ENCODE measurements at places on chromosomes 3 and 15.
A peak's percentile ranks its signal among the peaks of the same experiment; 100 is the strongest.

DNA sequence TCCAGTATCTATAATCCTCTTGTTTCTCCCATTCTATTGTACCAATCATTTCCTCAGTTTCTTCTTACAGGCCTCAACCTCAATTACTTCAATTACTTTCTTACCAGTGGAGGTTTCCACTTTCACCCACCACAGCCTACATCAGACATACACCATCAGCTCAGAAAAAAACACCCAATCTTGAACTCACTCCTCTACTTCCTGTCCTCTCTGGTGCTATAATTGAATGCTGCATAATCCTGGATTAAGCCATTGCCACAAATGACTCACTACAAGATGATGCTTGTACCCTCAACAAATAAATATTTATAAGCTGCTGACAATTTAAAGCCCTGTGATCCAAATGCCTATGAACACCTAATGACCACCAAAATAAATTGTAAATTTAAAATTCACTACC is 18.5 kb downstream of the RYK start:
- no peak for DNase-seq

DNA sequence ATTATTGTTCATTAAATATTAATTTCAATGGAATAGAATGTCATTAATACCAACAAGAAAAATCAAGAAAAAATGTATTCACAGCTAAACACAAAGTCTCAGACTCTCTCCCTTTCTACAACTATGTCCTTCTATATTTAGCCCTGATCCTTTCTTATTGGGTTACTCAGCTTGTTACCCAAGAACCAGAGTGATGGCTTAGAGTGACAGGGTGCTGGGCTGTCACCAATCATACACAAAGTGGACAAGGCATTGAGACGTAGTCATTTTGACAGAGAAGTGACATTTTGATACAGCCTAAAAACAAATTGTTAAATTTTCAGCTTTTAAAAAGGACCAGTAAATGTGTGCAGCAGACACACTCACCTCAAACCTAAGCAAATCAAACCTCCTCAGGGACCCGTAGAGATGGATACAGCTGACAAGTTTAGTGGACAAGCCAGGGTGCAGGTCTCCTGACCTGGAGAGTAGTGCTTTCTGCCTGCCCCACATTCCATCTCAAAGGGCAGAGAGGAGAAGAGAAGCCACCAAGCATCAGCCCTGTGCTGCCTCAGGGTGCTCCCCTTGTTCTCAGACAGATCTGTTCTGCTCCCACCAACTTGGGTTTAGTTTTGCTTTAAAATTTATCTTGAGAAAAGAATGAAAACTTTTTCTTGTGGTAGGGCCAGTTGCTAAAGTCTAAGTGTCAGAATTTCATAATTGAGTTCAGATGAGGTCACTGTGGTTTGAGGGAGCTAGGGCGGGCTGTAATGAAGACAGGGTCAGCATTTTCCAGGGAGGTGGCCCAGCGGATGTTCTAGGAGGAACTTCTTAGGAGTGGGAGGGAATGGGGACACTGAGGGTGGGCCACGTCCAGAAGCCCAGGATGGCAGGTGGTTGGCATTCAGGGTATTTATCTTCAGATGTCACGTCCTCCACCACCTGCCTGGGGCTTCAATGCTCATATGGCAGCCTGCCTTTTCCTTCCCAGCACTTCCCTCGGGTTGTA is 136.5 kb upstream of the TBL1XR1 start:
- peak; percentile 54 for DNase-seq

DNA sequence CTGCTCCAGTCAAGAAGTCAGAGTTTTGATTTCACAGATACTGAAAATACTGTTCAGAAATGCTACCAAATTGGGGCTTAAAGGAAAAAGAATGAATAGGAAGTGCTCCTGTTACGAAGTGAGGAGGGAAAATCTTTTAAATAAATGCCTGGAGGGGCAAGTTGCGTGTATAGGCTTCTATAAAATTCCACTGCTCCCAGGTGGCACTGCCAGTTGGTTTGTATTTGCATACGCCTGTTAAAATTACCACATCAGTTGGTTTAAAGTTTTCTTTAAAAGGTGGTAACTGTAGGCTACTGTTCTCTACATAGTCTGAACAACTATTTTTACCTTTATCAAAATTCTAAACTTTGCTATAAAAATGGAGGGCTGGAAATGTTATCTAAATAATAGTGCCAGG is 123.5 kb downstream of the DLG1 start:
- no peak for DNase-seq

DNA sequence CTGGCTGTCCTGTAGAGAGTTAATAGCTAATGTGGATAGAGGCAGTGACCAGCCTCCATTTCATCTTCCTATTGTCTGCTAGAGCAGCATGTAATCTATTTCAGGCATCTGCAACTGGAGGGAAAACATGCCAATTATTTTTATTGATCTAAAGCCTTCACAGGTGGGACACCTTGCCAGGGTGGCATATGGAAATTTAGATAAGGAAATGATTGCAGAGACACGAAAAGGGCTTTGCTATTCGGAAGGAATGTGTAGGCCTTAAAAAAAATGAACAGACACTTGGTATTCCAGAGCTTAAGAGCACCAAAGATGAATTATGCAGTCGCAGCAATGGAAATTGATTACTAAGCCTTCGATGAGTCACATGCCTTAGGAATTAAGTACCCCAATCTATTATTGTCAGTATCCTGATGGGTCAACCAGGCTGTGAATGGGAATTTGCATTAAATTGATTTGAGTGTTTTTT is 454.7 kb downstream of the SQOR start:
- peak; percentile 17 for DNase-seq

GRCh38 chr3:24435584-24435983 is 59.1 kb downstream of the THRB start:
- DNase-seq: no peak

DNA sequence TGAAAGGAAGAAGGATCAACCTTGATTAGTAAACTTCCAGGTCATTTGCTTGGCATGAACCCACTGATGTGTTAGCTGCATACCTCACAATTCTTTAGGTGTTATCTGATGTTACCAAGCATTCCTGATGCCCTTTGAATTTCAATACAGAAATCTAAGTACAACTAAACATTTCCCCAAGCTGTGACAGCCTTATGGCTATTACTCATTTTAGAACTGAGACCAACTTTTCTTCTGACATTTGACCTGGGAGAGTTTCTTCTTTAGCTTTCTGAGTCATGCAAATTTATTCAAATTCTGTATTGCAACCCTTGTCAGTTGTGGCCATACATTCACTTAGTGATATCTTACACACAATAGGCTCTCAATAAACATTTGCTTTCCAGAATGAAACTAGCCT is 124.3 kb downstream of the TIGIT start:
- DNase-seq: no peak

DNA sequence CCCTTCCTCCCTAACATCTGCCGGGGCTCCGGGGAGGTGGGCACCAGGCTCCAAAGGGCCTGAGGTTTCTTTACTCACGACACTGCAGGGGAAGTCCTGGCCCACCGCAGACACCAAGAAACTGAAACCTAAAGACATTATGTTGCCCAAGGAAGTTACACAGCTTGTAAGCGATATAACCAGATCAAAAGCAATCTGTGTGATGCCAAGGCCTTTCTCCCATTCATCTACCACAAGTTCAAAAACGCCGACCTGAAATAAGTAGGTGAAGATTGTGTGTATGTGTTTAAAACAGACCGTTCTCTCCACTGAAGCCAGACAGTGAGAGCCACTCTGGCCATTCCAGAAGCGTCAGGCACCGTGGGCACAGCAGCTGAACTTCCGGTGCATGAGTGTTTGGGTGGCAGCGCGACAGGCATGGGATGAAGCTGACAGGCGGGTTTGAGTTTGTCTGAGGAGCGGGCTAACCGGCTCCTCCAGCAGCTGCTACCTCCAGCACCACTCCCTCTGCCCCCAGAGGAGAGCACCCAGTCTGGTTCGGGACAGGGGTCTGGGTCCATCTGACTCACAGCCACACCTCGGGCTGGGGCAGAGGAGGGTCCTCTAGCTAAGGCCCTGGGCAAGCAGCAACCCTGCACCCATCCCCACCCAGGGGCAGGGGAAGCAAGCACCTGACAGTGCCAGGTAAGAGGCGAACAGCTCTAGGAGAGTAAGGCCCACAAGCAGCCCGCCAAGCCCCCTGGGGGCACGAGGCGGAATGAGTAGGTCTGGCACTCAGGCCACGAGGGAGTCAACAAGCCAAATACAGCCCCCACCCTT is 1.3 kb downstream of the TNK2 start:
- no peak for DNase-seq

DNA sequence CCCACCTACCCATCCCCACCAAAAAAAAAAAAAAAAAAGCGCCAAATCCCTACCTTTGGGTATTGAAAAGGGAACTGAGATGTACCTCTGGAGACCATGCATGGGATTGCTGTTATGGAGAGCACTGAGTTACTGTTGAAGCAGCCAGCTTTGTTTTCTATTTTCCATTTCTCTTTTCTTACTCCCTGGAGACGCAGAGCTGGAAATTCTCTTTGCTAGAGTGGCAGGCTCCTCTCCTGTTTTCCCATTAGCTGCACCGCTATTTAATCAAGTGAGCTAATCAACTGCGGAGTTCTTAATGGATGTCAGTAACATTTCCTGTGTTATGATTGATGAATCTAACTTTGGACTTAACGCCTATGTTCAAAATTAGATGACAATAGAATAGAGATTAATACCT is 136.1 kb upstream of the LMCD1 start:
- DNase-seq: no peak

- no peak for DNase-seq
Observed at GRCh38 chr15:26070095-26070532, 207.0 kb upstream of the ATP10A start.

DNA sequence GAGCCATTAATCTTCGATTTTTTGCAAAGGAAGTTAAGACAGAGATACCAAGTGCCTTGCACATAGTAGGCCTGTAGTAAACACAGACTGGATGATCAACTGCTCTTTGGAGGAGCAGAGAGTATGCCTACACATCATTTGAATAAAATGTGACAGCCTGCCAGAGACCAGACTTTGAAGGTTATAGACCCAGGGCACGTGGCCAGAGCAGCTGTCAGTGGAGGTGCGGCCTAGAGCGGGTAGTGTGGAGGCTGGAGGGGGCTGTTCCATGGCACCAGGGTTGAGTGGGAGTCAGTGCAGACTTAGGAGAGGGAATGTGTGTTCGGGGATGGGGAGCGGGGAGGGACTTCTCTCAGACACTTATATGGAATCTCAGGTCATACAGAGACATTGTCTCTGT is 80.8 kb downstream of the SMAD3 start:
- DNase-seq: peak; percentile 12

DNA sequence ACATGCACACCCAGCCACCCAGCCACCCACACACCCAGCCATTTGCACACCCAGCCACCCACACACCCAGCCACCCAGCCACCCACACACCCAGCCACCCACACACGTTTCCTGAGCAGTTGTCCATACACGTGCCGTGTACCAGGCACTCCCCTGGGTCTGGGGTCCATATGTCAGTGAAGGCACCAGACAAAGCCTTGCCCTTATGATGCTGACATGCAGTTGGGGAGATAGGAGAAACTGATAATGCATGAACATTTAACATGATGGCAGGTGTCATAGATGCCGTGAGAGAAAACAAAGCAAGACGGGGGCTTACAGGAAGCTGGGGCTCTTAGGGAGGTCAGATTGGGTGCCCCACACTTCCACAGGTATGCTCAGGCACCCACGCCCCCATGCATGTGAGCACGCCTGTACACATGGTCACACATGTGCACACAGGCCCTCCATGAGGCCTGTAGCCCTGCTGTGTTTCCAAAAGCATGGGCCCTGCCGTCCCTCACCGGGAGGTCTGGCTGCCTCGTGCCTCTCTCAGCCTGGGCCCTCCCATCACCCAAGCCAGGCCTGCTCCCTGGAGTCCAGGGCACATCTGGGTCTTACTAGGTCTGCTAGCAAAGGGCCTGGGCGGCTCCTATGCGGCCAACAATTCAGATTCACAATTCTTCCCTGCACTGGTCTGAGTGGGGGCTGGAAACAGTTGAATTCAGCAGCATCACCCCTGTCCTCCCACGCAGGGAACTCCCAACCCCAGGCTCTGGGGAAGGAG is 3.6 kb upstream of the DNAJB8 start:
- DNase-seq: no peak

DNA sequence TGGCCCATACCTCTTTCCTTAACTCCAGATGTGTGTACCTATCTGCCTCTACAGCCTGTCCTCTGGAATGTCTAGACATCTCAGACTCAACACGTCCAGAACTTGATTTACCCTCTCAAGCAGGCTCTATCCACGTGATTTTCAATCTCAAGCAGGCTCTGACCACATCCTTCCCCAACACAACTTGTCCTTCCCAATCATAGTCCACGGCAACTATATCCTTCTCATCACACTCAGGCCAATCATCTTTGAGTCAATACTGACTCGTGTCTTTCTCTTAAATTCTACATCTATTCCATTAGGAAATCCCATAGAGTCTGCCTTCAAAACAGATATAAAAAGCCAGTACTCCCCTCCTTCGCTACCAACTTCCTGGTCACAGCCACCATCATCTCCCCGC is 70.4 kb downstream of the FOXP1 start:
- no peak for DNase-seq

DNA sequence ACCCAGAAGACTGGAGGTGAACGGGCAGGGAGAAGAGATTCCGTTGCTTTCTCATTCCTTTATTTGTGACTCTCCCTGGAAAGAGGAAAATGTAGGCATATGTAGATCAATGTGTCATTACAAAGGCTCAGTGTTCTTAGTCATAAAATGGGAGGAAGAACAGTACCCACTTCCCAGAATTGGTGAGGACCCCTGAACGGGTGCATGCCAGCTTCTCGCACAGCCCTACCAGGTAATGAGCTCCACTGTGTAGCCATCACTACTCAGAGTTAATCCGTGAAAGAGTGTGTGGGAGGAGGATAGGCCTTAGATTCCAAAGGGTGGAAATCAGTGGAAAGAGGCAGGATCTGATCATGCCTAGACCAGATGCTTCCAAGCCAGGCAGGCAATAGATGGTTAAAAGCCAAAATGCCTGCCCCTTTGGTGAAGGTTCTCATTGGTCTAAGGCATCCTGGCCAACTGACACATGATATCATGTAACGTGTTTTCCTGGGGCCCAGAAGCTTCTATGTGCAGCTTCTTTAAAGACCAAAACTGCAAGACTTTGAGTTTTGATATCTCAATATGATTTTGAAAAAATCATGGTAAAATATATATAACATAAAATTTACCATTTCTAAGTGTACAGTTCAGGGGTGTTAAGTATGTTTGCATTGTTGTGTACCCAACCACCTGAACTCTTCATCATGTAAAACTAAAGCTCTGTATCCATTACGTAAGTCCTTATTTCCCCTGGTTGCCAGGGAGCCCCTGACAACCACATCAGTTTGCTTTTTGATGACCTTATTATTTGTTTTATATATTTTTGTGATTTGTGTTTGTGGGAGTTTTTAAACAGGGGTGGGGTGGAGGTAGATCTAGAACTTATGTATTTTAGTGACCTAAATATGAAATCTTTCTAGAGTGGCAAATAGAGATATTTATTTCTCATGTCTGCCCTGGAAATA is 402.2 kb upstream of the CFAP20DC start:
- DNase-seq: no peak

All from NCI-H2171 (cell line).